ENCODE measurements at places on chromosomes 12 and 14.
A peak's percentile ranks its signal among the peaks of the same experiment; 100 is the strongest.

- DNase-seq, result peak; percentile 81
Observed at GRCh38 chr14:32934073-32934880, 4.4 kb upstream of the NPAS3 start.

- DNase-seq, result no peak
Observed at GRCh38 chr14:72590577-72590976, 303.3 kb downstream of the DPF3 start.

- DNase-seq, result no peak
Observed at GRCh38 chr14:37196604-37197420, 925 bp upstream of the MIPOL1 start.

GRCh38 chr12:94244165-94245133 is 96.1 kb downstream of the PLXNC1 start:
- DNase-seq, result no peak

GRCh38 chr12:55797550-55797949 is 20.0 kb downstream of the SARNP start:
- DNase-seq, result no peak

GRCh38 chr12:75720812-75721641 is 209.6 kb upstream of the KRR1 start:
- peak; percentile 63 for DNase-seq

DNA sequence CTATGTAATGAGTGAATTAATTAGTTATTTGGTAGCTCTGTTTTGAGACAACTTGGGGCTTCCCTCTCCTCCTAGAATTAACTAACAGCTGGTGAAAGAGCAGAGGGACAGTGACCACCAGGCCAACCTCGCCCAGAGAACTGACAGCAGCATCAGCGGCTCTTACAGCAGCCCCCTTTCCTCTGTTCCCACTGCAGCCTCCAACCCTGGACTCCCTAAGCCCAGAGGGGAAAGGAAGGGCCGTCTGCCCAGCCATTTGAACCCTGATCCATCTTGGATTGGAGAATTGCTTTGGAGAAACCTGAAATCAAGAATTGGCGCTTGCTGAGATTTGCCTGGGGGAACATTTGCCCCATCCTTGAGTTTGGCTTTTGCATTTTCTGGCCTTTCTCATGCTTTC is 45.5 kb downstream of the B4GALNT3 start:
- DNase-seq, result no peak

DNA sequence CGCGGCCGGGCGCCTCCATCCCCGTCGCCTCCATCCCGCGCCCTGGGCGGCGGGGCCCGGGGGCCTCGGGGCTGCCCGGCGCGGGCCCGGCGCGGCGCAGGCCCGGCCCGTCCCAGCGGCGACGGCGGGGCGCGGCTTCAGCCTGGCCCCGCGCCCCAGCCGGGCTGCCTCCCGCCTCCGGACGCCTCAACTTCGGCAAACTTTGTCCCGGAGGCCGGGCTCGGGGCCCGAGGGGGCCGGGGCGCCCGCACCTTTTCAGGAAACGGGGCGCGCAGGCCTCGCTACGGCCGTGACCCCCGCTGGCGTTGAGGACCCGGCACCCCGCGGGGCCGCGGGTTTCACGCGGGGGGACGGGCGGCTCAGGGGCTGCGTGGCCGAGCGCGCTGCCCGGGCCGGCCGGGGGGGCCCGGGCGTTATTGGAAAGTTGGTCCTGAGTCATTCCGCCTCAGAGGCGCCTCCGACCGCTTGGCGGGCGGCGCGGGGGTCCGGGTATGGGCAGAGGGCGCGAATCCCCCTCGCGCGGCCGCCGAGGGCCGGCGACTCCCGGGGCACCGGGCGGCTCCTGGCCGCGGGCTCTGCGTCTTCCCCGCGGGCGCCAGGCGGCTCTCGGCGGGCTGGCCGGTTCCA is 575 bp downstream of the TRAF3 start:
- DNase-seq, result no peak

- DNase-seq, result peak; percentile 49
Observed at GRCh38 chr12:47808050-47808449, 11.7 kb downstream of the HDAC7 start.

DNA sequence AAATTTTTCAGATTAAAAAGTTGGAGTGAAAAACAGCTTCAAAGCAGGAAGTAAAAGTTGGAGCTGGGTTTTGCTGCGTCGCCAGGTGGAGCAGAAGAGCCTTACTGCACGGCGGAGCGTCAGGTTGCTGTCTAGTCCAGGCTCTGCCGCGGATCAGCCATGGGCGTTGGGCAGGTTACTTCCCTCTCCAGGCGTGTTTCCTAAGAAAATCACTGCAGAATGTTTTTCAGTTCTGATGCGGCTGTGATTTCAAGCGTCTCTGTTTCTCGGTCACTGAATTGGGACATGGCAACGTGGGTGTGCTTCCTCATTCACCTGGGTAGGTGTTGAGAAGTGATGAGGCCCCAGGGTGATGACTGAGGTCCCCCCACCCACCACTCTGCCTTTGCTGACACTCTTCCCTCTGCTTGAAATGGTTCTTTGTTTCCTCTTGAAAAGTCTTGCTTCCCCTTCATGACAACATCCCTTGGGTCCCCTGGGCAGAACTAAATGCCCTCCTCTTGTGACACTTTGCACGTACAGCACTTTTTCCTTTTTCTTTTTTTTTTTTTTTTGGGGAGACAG is 7.6 kb downstream of the EVL start:
- no peak for DNase-seq

DNA sequence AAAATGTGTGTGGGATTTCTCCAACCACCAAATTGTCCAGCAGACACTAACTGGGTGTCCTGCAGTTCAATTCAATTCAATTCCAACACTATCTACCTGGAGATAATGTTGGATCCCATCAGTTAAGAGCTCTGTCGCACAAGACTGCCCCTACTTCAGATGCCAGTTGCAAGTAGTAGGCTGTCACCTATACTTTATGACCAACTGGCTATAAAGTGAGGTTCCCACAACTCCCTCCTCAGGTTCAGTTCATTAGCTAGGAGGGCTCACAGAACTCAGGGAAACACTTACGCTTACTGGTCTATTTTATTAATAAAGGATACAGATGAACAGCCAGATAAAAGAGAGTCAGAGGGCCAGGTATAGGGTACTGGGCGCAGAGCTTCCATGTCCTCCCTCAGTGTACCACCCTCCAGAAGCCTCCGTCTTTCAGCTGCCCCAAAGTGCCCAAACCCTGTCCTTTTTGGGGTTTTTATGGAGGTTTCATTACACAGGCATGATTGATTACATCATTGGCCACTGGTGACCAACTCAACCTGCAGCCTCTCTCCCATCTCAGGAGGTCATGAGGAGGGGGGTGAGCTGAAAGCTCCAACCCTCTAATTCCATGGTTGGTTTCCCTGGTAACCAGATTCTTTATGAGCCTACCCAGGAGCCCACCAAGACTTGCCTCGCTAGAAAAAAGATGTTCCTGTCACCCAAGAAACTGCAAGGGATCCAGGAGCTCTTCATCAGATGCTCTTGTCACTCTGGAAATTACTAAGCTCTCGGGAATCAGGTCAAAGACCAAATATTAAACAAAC is 7.5 kb upstream of the SERPINA5 start:
- no peak for DNase-seq

- no peak for DNase-seq
Observed at GRCh38 chr12:107449891-107450290, 235.7 kb upstream of the PWP1 start.

GRCh38 chr12:6386038-6386437 is 2.1 kb downstream of the LTBR start:
- DNase-seq, result no peak

DNA sequence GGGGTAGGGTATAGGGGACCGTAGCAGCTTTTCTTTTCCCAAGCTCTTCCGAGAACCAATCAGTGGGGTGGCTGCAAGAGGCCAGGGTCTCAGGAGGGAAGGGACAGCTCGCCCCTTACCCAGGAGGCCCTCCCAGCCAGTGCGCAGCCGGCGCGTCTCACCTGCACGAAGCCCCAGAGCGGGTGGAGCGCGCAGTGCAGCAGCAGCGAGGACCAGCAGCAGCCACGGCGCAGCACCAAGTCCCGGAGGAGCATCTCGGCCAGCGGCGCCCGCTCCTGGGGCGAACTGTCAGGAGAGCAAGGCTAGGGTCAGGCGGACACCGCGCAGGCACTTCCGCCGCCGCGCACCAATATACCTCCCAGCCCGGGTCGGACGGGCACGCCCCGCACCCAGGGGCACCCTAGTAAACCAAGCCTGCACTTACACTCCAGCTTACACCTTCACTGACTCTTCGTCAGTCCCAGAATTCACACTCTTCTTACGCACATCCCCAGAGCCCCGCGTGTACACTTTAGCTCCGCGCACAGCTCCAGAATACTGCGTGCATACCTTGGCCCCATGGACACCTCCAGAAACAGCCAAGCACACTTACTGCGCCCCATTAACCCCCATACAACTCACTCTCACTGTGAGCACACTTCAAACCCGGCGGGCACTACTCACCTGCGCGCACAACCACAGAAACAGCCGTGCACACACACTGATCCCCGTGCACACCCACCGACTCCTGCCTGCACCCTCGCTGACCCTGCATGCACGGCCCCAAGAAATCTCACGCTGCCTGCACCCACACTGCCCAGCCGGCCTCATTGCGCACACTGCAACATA is 606 bp downstream of the PRIMA1 start:
- peak; percentile 16 for DNase-seq

GRCh38 chr12:102631274-102631673 is 150.9 kb upstream of the IGF1 start:
- DNase-seq, result peak; percentile 67

GRCh38 chr12:117189725-117190209 is 503 bp downstream of the FBXO21 start:
- DNase-seq, result peak; percentile 63

Measured in astrocyte of the hippocampus (primary cell).